ENCODE measurements at places on chromosomes 6 and 20. TPM values are rescaled to one million over a fixed set of nuclear protein-coding genes. Genes with fewer than 3 reads are reported as not detected.

DNA sequence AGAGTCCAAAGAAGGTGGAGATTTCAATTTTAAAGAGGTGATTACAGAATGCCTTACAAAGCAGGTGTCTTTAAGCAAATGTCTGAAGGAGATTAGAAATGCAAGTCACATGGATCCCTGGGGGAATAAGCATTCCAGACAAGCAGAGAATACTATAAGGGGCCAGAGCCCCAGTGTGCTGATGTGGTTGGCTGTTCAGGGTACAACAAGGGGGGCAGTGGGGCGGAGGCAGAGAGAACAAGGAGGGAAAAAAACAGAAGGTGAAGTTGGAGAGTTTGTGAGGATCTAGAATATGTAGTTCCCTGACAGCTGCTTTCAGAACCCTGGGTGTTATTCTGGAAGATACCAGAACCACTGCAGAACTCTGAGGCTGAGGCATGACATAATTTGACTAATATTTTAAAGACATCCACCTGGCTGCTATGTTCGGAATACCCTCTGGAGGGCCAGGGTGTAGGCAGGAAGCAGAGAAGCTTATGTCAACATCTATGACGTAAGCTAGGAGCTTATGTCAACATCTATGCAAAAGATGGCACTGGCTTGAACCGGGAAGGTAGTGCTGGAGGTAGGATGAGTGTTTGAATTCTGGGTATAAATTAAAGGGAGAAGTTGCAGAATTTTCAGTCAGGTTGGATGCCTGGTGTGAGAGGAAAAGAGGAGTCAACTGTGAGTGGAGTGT is 276.3 kb upstream of the AGPAT4 start:
- DNase-seq, result no peak
- no peaks in the 10 kb centered on the region for H3K36me3 ChIP-seq
- no peak overlapping the region for H3K4me3 ChIP-seq
- no peak overlapping the region for H3K27ac ChIP-seq
- no peaks in the 10 kb centered on the region for H3K27me3 ChIP-seq

- no peaks in the 10 kb centered on the region for H3K27me3 ChIP-seq
- H3K36me3 ChIP-seq, result no peaks in the 10 kb centered on the region
- H3K4me1 ChIP-seq, result peaks cover 30% of the 10 kb centered on the region
- no peak for DNase-seq
These were observed 530 bp downstream of the GOPC start for GRCh38 chr6:117601811-117602150.

EYA4 gene
- total RNA-seq, result not detected

PNPLA1 gene
- total RNA-seq, result not detected

- H3K4me1 ChIP-seq, result peaks cover 24% of the 10 kb centered on the region
- H3K27ac ChIP-seq, result peak overlapping the region; percentile 85
- H3K4me3 ChIP-seq, result peak overlapping the region; percentile 90
- no peaks in the 10 kb centered on the region for H3K36me3 ChIP-seq
- no peak for DNase-seq
- H3K27me3 ChIP-seq, result no peaks in the 10 kb centered on the region
These were observed 671 bp downstream of the EFHC1 start for GRCh38 chr6:52420668-52421358.

DNA sequence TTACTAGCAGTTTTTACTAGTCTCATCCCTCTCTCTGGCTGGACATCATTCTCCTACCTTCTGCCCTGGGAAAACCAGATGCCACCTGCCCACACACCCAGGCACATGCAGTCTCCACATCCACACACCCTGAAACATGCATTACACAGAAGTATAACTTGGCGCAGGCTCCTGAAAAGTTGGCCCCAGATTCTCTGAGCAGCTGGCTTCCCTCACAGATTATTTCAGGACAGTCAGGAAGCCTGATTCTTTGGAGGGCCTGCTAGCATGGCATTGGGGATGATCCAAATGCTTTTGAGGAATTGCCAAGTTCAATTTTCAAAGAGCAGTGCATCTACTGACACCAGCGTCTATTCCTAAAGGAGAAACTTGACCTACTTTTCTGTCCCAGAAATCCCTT is 27.8 kb upstream of the KIF16B start:
- DNase-seq, result no peak
- no peaks in the 10 kb centered on the region for H3K4me1 ChIP-seq
- no peak overlapping the region for H3K27ac ChIP-seq
- no peaks in the 10 kb centered on the region for H3K36me3 ChIP-seq
- H3K27me3 ChIP-seq, result no peaks in the 10 kb centered on the region

DNA sequence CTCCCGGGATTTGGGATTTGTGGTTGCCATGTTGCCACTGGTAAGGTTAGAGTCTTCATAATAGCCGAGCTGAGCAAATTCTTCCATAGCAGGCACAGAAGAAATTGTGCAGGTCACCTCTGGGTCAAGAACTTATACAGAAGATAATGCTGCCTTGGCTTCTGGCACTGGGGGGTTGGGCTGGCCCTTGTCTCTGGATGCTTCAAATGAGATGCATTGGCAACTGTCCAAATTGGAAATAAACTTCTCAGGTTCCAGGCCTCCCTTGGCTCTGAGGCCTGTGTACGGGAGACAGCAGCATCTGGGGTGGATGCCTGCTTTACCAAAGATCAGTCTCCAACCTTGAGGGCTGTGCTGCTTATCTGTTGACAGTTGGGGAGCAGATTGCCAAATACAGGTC is 26.2 kb downstream of the MYO6 start:
- H3K4me3 ChIP-seq, result no peak overlapping the region
- no peaks in the 10 kb centered on the region for H3K4me1 ChIP-seq
- H3K27me3 ChIP-seq, result no peaks in the 10 kb centered on the region
- DNase-seq, result no peak
- H3K27ac ChIP-seq, result no peak overlapping the region
- no peaks in the 10 kb centered on the region for H3K36me3 ChIP-seq

FAXC gene
- total RNA-seq, result not detected

BMP6 gene
- not detected for total RNA-seq

FAM135A gene
- 5.8 TPM for total RNA-seq

All from CD8-positive, alpha-beta memory T cell (primary cell).